ENCODE measurements at places on chromosomes 5 and 9.

GRCh38 chr5:93277051-93277450, 304.0 kb downstream of the NR2F1-AS1 start:
- no peak for DNase-seq

- no peak for DNase-seq
Observed at GRCh38 chr9:90408659-90409058, 234.0 kb downstream of the DIRAS2 start.

GRCh38 chr9:75544815-75545214, 345.7 kb upstream of the PCSK5 start:
- no peak for DNase-seq

- DNase-seq: peak; percentile 66
Observed at GRCh38 chr5:139696894-139697658, 48.9 kb downstream of the CXXC5 start.

- DNase-seq: no peak
Observed at GRCh38 chr5:88670461-88670860, 212.5 kb downstream of the MEF2C start.

DNA sequence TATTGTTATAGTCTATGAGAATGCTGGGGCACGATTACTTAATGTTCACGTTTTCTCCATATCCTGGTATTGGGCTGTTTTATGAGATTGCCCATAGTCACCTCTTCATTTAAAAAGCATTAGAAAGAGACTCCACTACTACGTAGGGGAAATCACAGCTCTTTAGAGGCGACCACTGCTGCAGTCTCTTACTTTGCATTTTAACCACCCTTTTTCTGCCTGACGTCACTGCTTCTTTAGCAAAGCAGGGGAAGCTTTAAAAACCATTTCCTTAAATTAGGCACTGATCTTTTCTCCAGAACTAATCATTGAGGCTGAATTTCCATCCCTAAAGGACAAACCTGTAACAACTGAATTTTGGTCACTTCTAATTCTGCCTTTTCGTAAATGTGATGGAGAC, 38.9 kb downstream of the ZNF608 start:
- DNase-seq: peak; percentile 54

DNA sequence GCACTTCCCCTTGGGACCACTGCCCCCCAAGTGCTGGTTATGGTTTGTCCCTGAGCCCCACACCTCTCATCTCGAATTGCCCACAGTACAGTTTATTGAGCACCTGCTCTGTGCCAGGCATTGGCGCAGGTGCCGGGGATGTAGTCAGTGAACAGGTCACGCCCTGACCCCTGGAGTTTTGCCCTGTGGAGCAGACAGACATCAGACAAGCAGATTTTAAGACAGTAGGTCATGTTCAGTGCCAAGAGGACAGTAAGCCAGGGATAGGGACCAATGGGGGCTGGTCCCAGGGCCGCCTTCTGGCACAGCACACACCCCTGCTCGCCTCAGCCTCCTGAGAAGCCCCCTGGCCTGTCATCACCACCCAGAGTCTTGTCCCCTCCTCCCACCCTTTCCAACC, 21.9 kb downstream of the ROPN1L start:
- no peak for DNase-seq

DNA sequence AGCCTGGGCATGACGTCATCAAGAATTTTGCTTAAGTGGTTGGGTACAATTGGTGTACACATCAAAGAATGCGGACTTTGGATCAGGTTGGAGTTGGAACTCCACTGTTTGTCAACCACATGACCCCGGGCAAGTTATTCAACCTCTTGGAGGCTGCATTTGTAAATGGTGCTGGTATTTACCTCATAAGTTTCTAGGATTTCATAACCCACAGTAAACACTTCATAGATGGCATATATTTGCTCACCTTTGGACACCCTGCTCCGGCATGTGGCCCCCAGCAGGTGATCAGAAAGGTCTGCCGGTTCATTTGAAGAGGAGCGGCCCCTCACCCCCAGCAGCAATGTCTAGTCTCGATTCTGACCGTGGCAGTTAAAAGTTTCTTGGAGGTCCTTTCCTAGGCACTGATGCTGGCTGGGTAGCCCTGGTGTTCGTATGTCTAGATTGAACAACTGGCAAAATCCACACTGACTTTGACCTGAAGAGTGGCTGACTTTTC, 60.6 kb downstream of the IL6ST start:
- no peak for DNase-seq

GRCh38 chr9:82140471-82140870, 151.9 kb downstream of the SPATA31D1 start:
- no peak for DNase-seq

All from GM13976 (cell line).